ENCODE measurements at places on chromosomes 11 and 22. TPM values are rescaled to one million over a fixed set of nuclear protein-coding genes. Genes with fewer than 3 reads are reported as not detected.
A peak's percentile ranks its signal among the peaks of the same experiment; 100 is the strongest.

Gene PRG2
- total RNA-seq: 0.54 TPM

Gene ARHGEF17
- total RNA-seq: not detected

GRCh38 chr11:66568124-66568916 is at the start of gene CTSF:
Gene CTSF (minus strand): TSS chr11:66568606. CDS start chr11:66568486, 120 bp downstream.
- peak; percentile 74 for DNase-seq

GRCh38 chr11:93988455-93988854 is 32.7 kb upstream of the HEPHL1 start:
- no peak for DNase-seq

- no peak for DNase-seq
Measured at GRCh38 chr11:92473736-92474135, 249.1 kb downstream of the FAT3 start.

- no peak for DNase-seq
Measured at GRCh38 chr22:24466716-24467328, 28.3 kb upstream of the UPB1 start.

- no peak for DNase-seq
Measured at GRCh38 chr11:8068605-8069221, 12.3 kb upstream of the TUB start.

DNA sequence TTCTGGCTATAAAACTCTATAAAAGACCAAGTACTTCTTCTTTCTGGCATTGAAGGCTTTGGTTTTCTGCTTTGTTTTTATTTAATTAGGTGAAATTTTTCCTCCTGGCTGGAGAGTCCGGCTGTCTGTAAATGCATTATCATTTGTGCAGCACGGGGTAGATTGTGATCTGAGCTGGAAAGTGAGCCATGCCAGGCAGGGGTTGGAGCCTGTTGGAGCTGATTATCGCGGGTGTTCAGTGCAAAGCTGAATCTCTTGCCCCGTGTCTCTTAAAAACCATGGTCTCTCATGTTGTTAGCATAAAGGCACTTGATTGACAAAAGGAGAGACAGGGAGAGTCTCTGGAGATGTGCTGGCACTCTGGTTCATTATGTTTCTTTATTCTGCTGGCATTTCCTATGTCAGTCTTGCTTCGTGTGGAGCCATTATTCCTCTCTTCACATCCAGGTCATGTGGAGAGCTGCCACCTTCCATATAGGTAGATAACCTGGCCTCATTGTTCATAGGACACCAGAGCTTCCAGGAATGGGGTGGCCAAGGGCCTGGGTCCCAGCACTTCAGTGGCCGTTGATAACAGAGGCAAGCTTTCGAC is 75.2 kb downstream of the LDLRAD3 start:
- no peak for DNase-seq

Gene PGA5
- total RNA-seq: not detected

DNA sequence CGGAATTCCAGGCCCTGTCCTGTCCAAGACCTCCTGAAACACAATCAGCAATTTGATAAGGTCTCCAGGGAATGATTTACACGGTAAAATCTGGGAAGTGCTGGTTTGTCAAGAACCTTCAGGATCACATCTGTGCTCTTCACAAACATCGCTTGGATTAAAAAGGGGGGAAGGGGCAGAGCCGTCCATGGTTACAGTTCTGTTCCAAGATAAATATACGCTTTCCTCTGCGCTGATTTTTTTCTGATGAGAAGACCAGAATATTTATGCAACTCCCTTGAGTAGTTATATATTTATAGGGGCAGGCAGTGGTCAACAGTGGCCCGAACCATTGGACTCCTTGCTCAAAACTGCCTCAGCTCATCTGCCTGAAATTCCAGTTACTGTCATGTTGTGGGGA is 9.2 kb upstream of the APOL5 start:
- no peak for DNase-seq

GRCh38 chr22:44405661-44406060 is 92.4 kb downstream of the RTL6 start:
- DNase-seq: no peak

Measured in activated naive CD8-positive, alpha-beta T cell treated with anti-CD3 and anti-CD28 coated beads for 36 hours (primary cell).